NCI-H1092 (cell line): ENCODE measurements at places on chromosomes 3 and 15.

- no peak for DNase-seq
Observed at GRCh38 chr3:64358176-64358575, 132.9 kb upstream of the PRICKLE2 start.

GRCh38 chr3:96169111-96169766 lies 645.2 kb upstream of the EPHA6 start:
- no peak for DNase-seq

DNA sequence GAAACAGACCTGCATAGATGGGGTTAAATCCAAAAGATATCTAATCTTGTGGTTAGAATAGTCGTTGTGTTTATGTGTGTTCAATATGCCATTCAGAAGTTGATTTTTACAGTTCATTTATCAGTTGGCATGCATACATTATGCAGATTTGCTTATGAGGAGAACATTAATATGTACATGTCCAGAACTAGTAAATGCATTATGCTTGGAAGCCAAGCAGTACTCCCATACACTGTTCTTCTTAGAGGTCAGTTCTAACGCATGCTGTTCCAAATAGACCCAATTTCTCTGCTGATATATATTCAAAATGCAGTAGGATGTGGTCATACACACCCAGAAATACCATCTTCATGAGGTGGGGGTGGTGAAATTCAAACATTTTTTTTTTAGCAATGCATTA lies 956 bp downstream of the FGF12 start:
- no peak for DNase-seq

DNA sequence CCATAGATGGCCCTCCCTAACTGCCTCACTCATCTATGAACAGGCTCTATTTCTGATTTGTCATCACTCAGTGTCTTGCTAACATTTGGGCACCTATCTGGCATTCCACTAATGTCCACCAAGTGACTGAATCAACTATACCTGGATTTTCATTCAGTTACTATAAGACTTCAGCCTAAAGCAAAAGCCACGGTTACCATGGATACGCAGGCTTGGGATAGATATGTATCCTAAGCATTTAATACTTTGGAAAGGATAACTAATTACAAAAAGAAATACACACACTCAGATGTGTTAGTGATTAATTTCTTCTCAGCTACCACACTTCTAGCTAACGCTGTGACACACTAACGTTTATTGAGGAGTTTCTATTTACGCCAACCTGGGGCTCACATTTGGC lies 899.5 kb upstream of the CFAP20DC start:
- no peak for DNase-seq

GRCh38 chr3:69197922-69198530 lies 75.6 kb upstream of the LMOD3 start:
- DNase-seq: no peak

- no peak for DNase-seq
Observed at GRCh38 chr15:28935316-28935715, 49.5 kb downstream of the APBA2 start.

DNA sequence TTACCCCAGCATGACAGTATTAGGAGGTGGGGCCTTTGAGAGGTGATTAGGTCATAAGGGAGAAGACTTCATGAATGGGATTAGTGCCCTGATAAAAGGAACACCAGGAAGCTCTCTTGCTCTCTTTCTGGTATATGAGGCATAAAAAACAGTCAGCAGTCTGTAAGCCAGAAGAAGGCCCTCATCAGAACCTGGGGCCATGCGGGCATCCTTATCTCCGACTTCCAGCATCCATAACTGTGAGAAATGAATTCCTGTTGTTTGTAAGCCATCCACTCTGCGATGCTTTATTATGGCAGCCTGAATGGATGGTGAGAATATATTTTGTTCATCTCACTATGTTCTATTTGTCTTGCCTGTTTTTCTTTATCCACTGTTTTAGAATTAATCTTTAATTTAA lies 17.7 kb upstream of the MOBP start:
- DNase-seq: no peak

DNA sequence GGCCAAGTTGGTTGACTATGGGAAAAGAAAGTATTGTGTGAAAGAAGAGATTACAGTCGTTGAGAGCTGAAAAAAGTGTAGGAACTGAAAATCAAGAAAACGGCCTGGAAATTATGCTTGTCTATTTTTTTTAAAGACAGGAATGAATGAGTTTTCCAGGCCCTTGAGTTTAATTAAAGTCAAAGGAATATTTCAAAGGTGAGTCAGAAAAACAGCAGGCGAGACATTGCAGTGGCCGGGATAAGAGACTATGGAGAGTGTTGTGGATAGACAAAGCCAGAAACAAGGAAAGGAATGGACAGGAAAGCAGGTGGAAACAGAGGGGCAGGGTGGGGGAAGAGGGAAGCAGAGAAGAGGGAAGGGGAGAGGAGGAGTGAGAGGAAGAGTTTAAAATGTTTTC lies 275.1 kb upstream of the LRTM1 start:
- no peak for DNase-seq

DNA sequence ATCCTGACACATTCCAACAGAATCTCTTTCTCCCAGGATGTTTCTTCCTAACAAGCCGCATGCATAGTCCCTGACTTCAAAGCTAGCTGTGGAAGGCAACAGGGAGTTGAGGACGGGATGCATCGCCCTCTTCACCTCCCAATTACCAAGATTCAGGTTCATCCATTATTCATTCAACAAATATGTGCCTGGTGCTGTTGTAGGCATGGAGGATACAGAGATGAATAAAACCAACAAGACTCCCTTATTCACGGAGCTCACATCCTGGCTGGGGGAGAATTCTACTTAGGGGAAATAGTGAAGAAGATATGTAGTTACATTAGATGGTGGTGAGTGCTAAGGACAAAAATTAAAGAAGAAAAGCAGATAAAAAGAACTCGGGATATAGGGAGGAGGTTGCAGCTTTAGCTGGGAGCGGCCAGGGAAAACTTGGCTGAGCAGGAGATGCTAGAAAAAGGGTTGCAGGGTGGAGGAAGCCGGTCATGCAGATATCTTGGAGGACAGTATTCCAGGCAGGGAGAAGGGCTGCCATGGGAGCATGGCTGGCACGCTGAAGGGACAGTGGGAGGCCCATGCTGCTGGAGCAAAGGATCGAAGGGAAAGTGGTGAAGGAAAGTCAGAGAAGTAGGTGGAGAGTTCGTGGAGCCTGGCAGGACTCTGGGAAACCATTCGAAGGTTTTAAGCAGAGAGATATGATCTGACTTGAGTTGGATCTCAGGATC lies 5.0 kb downstream of the ITGB5 start:
- no peak for DNase-seq

GRCh38 chr3:105480768-105481167 lies 114.1 kb downstream of the ALCAM start:
- DNase-seq: no peak

DNA sequence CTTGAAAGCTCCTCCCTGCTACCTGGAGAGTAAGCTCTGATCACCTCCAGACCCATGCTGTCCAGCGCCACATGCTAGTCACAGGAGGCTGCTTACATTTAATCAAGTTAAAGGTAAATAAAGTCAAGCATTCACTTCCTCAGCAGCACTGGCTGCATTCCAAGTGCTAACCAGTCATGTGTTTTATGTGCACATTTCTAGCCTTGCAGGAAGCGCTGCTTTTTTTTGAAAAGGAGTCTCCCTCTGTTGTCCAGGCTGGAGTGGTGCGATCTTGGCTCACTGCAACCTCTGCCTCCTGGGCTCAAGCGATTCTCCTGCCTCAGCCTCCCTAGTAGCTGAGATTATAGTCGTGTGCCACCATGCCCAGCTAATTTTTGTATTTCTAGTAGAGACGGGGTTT lies 279.2 kb downstream of the GABRG3 start:
- peak; percentile 79 for DNase-seq

GRCh38 chr3:143718463-143718862 lies 129.8 kb downstream of the SLC9A9 start:
- DNase-seq: no peak

DNA sequence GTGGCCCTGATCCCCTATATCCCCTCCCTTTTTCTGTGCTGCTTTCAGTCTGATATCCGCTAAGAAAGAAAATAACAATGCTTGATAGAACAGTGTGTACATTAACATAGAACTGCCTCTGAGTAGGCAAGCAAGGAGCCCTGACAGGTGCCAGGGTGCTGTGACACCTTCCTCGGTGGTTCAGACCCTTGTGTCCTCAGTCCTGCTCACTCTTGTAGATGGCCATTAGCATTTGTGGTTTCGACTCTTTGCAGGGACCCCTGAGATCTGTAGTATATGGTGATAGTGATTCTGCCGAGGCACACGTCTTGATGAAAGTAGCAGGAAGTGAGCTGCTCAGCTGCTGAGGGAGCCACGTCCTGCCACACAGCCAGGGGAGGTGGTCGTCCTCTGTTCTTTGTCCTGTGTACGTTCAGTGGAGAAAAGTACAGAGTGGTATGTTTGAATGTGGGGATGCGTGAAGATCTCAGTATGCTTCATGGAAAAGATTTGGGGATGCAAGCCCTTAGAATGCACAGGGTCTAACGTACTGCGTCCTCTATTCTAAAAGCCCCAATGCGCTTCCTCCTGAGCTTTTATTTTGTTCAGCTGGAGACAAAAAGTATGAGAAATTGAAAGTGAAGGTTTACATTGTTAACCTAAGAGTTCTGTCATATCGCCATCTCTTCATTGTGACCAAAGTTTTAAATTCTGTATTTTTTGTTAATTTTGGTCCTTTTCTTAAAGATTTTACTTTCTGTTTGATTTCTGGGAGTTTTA lies 35.4 kb downstream of the PXYLP1 start:
- DNase-seq: no peak
